ENCODE measurements at places on chromosomes 1 and 21. TPM values are rescaled to one million over a fixed set of nuclear protein-coding genes. Genes with fewer than 3 reads are reported as not detected.

GCSAML gene
- total RNA-seq, result 0.67 TPM

TMEM52 gene
- 0.62 TPM for total RNA-seq

OR2T35 gene
- total RNA-seq, result not detected

TDRD10 gene
- total RNA-seq, result not detected

IFI44L gene
- total RNA-seq, result 19.1 TPM

PTPN22 gene
- total RNA-seq, result 58.5 TPM

SLFNL1 gene
- total RNA-seq, result 0.30 TPM

RPE65 gene
- total RNA-seq, result not detected

DNA sequence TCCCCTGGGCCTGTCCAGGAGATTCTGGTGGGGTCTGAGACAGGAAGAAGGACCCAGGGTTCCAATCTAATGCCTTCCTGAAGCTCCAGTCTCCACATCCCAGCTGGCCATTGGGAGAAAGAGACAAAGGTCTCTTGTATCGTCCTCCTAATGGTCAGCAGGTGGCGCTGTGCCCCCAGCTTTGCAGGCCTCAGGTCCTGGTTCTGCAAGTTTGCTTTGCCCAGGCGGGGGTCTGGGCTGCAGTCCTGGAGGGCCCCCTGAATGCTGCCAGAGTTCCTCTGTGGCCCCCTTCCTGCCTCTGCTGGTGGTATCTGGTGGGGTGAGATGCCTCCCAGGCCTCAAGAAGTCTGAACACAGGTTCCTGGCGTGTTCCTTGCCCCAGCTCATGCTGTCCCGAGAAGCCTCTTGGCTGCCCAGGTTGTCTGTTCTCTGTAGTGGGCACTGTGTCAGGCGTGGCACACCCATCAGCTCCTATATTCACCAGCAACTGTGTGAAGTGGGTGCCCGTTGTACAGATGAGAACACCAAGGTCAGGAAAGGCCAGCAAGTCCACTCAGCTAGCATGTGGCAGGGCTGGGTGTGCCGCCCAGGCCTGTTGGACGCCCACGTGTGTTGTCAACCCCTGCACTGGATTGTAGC, 33.8 kb upstream of the CSF3R start:
- no peak overlapping the region for H3K4me3 ChIP-seq
- no peaks in the 10 kb centered on the region for H3K36me3 ChIP-seq
- no peaks in the 10 kb centered on the region for H3K27me3 ChIP-seq

DNA sequence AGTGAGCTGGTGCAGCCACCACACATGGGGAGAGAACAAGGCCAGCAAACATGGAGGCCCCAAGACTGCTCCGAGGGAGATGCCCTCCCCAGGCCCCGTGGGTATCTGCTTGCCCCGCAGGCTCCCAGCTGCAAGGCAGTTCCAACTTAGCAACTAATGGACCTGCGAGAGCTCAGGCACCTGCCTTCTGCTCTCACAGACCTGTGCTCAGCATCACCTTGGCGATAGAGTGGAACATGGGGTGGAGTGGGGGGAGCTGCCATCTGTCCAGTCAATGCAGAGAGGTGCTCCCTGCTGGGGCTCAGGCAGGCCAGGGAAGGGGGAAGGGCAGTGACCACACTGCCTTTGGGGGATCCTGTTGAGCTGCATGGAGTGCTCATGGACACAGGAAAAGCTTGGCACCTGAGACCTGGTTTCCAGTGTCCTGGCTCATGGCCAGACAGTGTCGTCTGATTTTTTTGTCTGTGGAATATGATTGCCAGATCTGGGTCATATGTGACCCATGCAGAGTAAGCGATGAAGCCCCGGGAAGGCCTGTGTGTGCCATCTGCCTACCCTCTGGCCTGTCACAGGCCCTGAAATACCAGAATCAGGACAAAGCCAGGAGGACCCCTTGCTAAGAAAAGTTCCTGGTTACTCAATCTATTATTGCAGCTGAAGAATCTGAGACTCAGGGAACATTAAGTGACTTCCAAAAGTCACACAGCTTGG, 39.9 kb upstream of the TENT5C start:
- no peaks in the 10 kb centered on the region for H3K27me3 ChIP-seq
- H3K4me1 ChIP-seq, result no peaks in the 10 kb centered on the region
- H3K36me3 ChIP-seq, result no peaks in the 10 kb centered on the region
- DNase-seq, result no peak
- H3K4me3 ChIP-seq, result no peak overlapping the region

DNA sequence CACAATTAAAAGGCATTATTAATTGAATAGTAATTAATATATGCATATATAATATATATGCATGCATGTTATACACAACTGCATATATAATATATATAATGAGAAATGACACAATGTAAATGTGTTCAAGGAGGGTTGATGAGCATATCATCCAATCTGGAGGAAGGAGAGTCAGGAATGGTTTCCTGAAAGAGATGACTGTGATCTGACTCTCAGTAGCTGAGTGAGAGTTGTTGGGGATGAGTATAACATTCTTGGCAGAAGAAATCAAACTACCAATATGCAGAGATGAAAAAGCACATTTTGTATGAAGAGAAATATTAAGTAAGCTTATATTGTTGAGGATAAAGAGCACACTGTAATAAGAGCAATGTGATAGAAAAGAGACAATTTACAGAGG, 37.3 kb downstream of the F13B start:
- no peaks in the 10 kb centered on the region for H3K4me1 ChIP-seq
- H3K36me3 ChIP-seq, result no peaks in the 10 kb centered on the region
- H3K4me3 ChIP-seq, result no peak overlapping the region
- no peaks in the 10 kb centered on the region for H3K27me3 ChIP-seq
- no peak for DNase-seq
- no peak overlapping the region for H3K27ac ChIP-seq

- no peak overlapping the region for H3K4me3 ChIP-seq
- H3K36me3 ChIP-seq, result no peaks in the 10 kb centered on the region
- DNase-seq, result no peak
- H3K27ac ChIP-seq, result no peak overlapping the region
- H3K4me1 ChIP-seq, result no peaks in the 10 kb centered on the region
- no peaks in the 10 kb centered on the region for H3K27me3 ChIP-seq
These were observed 241.6 kb downstream of the BACH1 start for GRCh38 chr21:29540289-29540688.

- H3K36me3 ChIP-seq, result no peaks in the 10 kb centered on the region
- no peak overlapping the region for H3K27ac ChIP-seq
- DNase-seq, result no peak
- peaks cover 2% of the 10 kb centered on the region for H3K27me3 ChIP-seq
These were observed 43.1 kb downstream of the RGSL1 start for GRCh38 chr1:182493063-182493462.

DNA sequence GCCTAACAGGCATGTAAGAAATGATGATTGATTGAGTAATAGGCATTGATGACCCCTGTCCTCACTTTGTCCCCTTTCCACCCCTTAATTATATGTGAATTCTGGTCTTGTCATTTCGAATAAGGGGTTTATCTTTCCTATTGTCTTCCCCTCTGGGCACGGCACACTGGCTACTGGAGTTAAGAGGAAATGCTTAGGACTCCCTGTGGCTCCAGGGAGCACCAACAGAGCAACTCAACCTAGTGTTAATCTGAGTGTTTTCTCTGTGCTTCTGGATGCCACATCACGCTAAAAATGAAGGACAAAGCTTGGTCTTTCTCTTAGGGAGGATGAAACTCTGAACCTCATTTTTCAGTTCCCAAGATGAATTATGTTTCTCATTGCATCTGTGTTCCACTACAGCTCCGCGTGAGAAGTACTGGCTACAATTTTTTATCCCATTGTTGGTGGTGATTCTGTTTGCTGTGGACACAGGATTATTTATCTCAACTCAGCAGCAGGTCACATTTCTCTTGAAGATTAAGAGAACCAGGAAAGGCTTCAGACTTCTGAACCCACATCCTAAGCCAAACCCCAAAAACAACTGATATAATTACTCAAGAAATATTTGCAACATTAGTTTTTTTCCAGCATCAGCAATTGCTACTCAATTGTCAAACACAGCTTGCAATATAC, 5.3 kb downstream of the FCER1A start:
- H3K27me3 ChIP-seq, result peaks cover 3% of the 10 kb centered on the region
- DNase-seq, result no peak
- H3K4me3 ChIP-seq, result no peak overlapping the region
- no peaks in the 10 kb centered on the region for H3K4me1 ChIP-seq

DNA sequence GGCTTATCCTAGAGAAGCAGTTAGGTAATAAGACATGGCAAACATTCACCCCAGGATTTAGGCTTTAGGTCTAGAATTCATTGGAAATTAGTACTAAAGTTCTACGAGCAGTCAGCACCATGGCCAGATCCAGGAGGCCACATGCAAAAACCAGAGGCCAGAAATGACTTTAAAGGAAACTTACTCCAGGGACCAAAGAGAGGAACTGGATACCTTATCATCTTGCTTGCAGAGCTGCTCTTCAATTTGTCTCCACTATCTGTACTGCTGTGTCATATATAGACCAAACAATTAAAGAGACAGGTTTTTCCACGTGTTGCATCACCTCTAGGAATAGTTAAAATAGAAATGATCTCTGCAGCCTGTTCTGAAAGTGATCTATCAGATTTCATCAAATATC, 127.8 kb downstream of the LMX1A start:
- no peaks in the 10 kb centered on the region for H3K4me1 ChIP-seq
- DNase-seq, result no peak
- peaks cover 8% of the 10 kb centered on the region for H3K27me3 ChIP-seq
- H3K27ac ChIP-seq, result no peak overlapping the region
- no peaks in the 10 kb centered on the region for H3K36me3 ChIP-seq

DNA sequence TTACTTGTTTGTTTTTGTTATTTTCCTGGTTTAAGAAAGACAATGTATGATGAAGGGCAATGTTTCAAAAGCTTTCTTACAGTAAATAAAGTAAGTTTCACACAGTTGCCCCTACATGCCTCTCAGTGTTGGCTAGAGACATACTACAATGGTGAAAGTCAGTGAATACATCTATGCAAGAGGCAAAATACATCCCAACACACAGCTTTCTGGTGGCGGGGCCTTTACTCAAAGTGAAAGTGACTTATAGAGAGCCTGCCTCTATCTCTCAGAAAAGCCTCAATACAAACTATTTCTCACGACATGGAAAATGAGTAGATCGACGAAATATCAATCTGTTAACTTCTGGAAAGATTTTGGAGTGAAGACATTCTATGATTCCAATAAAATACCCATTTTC, 122.3 kb downstream of the SLC30A10 start:
- H3K27me3 ChIP-seq, result no peaks in the 10 kb centered on the region
- no peak for DNase-seq
- no peak overlapping the region for H3K27ac ChIP-seq
- H3K36me3 ChIP-seq, result no peaks in the 10 kb centered on the region
- no peak overlapping the region for H3K4me3 ChIP-seq

DNA sequence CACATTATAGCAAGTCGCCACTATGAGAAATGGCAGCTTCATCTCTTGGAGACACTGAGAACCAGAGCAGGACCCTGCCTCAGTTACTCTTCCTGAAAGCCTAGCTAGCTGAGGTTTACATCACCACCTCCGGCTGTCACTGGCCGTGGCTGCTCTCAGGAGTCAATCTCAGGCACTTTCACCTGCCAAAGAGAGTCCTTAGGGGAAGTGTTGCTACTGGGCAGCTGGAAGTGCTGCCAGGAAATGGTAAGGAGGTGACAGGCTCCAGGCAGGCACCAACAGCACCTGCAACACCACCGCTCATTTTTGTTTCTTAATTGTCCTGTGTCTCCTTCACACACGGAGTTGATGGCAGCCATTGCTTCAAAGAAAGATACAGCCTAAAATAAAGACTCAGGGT, 92.5 kb downstream of the DSCAM start:
- no peak for DNase-seq
- no peaks in the 10 kb centered on the region for H3K4me1 ChIP-seq
- H3K27me3 ChIP-seq, result no peaks in the 10 kb centered on the region
- H3K27ac ChIP-seq, result no peak overlapping the region

- DNase-seq, result no peak
- no peaks in the 10 kb centered on the region for H3K27me3 ChIP-seq
- no peak overlapping the region for H3K4me3 ChIP-seq
- no peaks in the 10 kb centered on the region for H3K36me3 ChIP-seq
These were observed 241.6 kb downstream of the LMX1A start for GRCh38 chr1:165114889-165115285.

- no peaks in the 10 kb centered on the region for H3K36me3 ChIP-seq
- H3K4me3 ChIP-seq, result no peak overlapping the region
- H3K27ac ChIP-seq, result no peak overlapping the region
- H3K4me1 ChIP-seq, result no peaks in the 10 kb centered on the region
- no peaks in the 10 kb centered on the region for H3K27me3 ChIP-seq
These were observed 325.6 kb downstream of the TTLL7 start for GRCh38 chr1:83673312-83673711.

DNA sequence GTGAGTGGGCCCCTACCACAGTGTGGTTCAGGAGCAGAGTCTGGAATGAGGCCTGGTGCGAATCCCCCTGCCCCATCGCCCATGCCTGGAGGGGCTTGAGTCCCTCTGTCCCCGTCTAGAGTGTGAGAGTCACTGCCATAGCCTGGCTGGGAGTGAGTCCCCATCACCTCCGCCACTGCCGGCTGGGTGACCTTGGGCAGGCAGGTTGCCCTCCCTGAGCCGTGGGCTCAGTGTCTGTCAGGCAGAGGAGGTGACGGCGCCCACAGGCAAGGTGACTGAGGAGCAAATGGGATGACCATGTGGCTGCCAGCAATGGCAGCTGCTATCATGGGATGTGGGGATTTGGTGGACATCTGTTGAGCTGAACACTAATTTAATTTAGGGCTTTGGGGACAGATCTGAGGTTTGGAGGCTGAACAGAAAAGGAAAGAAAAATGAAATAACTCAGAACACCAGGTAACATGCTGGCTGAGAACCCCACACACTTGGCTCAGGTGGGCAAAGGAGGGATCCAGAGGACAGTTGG, 38.1 kb upstream of the GPR153 start:
- no peak overlapping the region for H3K27ac ChIP-seq
- H3K27me3 ChIP-seq, result no peaks in the 10 kb centered on the region
- no peaks in the 10 kb centered on the region for H3K4me1 ChIP-seq
- DNase-seq, result no peak
- no peak overlapping the region for H3K4me3 ChIP-seq
- peaks cover under 1% of the 10 kb centered on the region for H3K36me3 ChIP-seq

GRCh38 chr1:197660389-197660788, 114.9 kb downstream of the DENND1B start:
- no peak for DNase-seq
- H3K4me3 ChIP-seq, result no peak overlapping the region
- H3K27ac ChIP-seq, result no peak overlapping the region
- H3K27me3 ChIP-seq, result no peaks in the 10 kb centered on the region
- H3K36me3 ChIP-seq, result peaks cover 2% of the 10 kb centered on the region
- H3K4me1 ChIP-seq, result peaks cover 5% of the 10 kb centered on the region

- no peaks in the 10 kb centered on the region for H3K4me1 ChIP-seq
- DNase-seq, result no peak
- no peak overlapping the region for H3K27ac ChIP-seq
- no peaks in the 10 kb centered on the region for H3K27me3 ChIP-seq
- no peaks in the 10 kb centered on the region for H3K36me3 ChIP-seq
- no peak overlapping the region for H3K4me3 ChIP-seq
These were observed 205.4 kb upstream of the TMEM51 start for GRCh38 chr1:14948112-14948652.

DNA sequence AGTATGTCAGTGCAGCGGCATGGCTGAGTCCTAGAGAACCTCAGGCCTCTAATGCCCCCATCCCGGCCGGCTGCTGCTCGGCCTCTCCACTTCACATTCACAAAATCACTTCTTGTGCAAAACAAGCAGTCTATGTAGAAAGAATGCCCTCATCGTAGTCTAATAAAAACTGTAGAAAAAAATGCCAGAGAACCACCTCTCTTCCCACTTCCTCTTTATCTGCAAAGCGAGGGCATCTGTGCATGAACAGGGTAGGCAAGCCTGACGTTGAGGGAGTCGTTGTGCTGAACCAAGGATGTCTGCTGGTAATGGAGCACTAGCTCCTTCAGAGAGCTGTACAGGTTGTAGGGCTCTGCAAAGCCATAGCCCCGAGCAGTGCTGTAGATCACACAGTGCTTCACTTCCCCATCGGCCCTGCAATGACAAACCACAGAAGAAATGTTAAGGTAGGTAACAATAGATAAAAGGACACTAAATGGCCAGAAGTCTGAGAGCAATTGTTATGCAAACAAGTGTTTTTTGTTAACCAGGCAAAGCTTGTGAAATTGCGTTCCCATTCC, 88.9 kb downstream of the PIK3R3 start:
- no peak for DNase-seq
- H3K4me1 ChIP-seq, result no peaks in the 10 kb centered on the region
- H3K27me3 ChIP-seq, result no peaks in the 10 kb centered on the region

Data from CD4-positive, CD25-positive, alpha-beta regulatory T cell (primary cell).